Fibroblast of skin of abdomen (primary cell): ENCODE measurements at places on chromosomes 11 and 22.

- DNase-seq: no peak
Observed at GRCh38 chr11:48098024-48098423, 117.7 kb downstream of the PTPRJ start.

GRCh38 chr22:47693606-47694005 lies 931.2 kb downstream of the TBC1D22A start:
- DNase-seq: no peak

DNA sequence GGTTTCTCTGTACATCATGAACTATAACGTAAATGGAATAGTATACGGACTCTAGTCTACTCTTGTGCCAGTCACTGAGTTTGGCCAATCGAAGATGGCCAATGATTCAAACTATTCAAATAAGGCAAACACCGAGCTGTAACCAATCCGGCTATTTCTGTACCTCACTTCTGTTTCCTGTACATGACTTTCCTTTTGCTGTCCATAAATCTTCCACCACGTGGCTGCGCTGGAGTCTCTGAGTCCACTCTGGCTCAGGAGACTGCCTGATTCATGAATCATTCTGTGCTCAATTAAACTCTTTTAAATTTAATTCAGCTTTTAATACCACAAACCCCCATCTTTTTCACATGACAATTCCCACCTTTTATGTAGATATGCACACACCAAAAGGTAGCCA lies 1.5 kb upstream of the JAML start:
- DNase-seq: peak; percentile 59

DNA sequence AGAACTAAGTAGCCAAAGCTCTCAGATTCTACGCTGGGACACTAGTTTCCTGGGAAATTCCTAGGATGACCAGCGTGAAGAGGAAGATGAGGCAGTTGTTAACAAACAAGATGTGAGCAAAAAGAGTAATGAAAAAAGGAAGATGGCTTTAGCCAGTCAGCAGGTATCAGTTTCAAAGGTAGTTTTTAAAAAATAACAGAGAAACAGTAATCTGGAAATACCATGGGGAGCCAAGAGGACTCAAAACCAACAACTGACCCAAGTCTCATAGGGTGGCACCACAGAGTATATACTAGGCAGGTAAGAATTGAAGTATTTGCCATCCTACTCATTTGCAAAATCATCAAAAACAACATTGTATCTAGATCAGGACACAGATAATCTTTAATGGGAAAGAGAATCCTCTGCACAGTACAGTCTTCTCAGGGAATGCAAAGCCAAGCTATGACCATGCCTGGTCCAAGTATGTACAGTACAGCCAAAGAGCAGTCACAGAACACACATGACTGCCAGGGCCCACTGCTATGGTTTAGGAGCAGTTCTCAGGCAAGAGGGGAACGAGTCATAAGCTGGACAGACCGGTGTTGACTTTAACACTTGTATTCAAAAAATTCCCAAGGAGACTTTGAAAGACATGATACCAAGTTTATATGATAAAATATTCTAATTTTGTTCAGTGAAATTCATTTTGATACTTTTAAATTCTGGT lies 20.6 kb downstream of the MSANTD4 start:
- no peak for DNase-seq

DNA sequence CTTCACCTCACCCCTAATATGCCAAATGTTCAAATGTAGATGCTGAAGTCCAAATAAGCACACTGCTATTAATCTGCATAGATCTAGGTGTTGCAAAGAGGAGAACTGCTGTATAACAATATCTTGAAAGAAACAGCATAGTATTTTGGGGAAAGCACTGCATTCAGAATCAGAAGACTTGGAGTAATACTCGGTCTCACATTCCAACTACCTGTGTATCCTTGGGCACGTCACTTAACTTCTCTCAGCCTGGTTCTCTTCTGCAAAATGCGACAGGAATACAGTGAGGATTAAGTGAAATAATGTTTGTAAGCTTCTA lies 332 bp upstream of the HMGXB4 start:
- DNase-seq: no peak

- no peak for DNase-seq
Observed at GRCh38 chr11:126607776-126608541, 252.5 kb downstream of the ST3GAL4 start.

DNA sequence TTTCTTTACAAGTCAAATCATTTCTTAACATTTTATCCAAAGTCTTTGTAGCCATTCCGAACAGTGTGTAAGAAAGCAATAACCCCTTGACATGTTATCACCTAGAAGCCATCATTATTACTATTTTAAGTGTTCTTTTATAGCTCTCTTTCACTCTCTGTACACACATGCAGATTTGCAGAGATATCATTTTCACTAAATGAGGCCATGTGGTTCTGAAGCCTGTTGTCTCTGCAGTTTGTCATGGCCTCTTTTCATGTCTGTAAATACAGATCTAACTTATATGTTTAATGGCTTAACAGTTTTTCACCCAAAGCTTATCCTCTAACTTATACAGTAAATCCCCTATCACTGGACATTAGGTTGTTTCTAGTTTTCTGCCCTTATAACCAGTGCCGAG lies 166.8 kb downstream of the MYO18B start:
- no peak for DNase-seq

DNA sequence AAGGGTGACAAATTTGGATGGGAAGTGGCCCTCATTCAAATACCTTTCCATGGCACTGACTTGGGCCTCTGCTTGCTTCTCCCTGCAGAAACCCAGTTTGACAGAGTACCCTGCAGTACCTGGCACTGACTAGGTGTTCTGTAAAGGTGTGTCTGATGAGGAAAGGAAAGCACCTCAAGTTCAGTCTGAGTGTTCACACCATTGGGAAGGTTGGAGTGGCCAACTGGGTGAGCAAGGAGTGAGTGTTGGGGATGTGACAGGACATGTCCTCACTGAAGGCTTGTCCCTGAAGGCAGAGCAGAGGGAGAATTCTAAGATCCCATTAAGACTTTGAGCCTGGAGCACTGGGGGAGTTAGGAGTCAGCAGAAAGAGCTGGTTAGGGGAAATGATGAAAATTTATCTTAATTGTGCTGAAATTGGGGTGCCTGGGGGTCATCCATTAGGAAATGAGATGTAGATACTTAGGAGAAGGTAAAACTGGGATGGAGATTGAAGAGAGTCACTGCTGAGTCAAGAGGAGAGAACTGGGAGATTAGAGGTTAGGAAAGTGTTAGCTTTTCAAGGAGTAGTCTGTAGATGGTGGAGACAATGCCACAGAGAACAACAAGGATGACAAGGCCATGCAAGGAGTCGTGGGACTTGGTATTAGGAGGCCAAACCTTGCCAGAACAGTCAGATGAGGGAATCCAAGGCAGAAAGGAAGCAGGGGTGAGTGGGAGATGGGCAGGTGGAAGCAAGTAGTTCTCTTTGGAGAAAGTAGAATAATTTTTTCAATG lies 6.1 kb downstream of the SREBF2 start:
- no peak for DNase-seq
